Uterus (tissue), 4 donors: ENCODE measurements at places on chromosomes 6 and 20. TPM values are rescaled to one million over a fixed set of nuclear protein-coding genes. Genes with fewer than 3 reads are reported as not detected.

DNA sequence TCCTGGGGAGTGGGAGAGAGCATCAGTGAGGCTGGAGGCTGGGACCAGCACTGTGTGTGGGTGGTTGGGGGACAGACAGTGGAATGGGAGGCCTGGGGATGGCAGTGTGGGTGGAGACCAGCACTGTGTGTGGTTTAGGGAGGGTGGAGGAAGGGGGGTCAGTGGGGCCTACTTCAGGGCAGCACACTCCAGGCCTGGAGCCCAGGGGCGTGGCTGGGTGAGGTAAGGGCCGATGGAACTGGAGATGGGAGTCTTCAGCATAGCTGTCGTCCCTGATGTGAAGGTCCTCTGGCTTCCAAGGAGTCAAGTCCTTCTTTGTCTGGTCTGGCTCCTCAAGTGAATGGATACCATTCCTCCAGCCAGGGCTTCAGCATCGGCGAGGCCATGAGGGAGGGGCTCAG is 18.6 kb downstream of the KCNK17 start:
- H3K4me3 ChIP-seq = no peak overlapping the region
- no peaks in the 10 kb centered on the region for H3K27me3 ChIP-seq
- H3K36me3 ChIP-seq = no peaks in the 10 kb centered on the region
- H3K4me1 ChIP-seq = no peaks in the 10 kb centered on the region
- no peak for DNase-seq

- H3K27ac ChIP-seq = no peak overlapping the region
- H3K36me3 ChIP-seq = no peaks in the 10 kb centered on the region
- H3K4me3 ChIP-seq = no peak overlapping the region
- DNase-seq = no peak
- no peaks in the 10 kb centered on the region for H3K27me3 ChIP-seq
Measured at GRCh38 chr20:14759979-14760378, 422.6 kb upstream of the FLRT3 start.

GRCh38 chr20:49915380-49916145 is at the start of gene SPATA2:
Gene SPATA2, minus strand, starts transcription at chr20:49915529. Its CDS starts 7,039 bp downstream, at chr20:49908490.
- no peaks in the 10 kb centered on the region for H3K36me3 ChIP-seq
- H3K27ac ChIP-seq = peak within 1 kb of the TSS; percentile 100
- H3K4me3 ChIP-seq = peak within 1 kb of the TSS; percentile 85
- H3K4me1 ChIP-seq = peaks cover 10% of the 10 kb centered on the region
- peak; percentile 93 for DNase-seq

The FGD2 gene
- total RNA-seq = 0.51 TPM

- H3K27me3 ChIP-seq = no peaks in the 10 kb centered on the region
- no peak overlapping the region for H3K4me3 ChIP-seq
- no peaks in the 10 kb centered on the region for H3K36me3 ChIP-seq
- no peak overlapping the region for H3K27ac ChIP-seq
Measured at GRCh38 chr6:106568530-106568929, 60.8 kb downstream of the RTN4IP1 start.

DNA sequence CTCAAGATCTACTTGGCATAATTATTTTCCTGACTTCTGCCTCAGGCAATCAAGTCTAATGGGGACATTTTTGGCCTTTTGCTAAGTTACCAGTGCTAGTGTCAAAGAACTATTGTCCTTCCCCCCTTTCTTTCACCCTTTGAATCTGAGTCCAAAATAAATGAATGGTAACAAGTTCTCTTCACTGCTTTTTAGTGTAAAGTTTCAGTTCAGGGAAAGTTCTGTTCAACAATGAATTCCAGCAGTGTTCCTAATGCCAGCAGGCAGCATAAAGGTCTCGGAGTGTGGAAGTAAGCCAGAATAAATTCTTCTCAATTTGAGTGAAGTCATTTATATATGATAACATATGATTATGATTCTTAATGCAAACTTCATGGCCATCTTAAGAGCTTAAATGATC is 20.8 kb upstream of the TSPYL1 start:
- H3K4me1 ChIP-seq = no peaks in the 10 kb centered on the region
- no peaks in the 10 kb centered on the region for H3K27me3 ChIP-seq
- no peak for DNase-seq
- no peak overlapping the region for H3K27ac ChIP-seq
- H3K36me3 ChIP-seq = no peaks in the 10 kb centered on the region

The BEND6 gene
- total RNA-seq = 4.9 TPM

GRCh38 chr6:139931747-139932146 is 557.3 kb upstream of the CITED2 start:
- no peaks in the 10 kb centered on the region for H3K36me3 ChIP-seq
- H3K27me3 ChIP-seq = no peaks in the 10 kb centered on the region
- H3K4me3 ChIP-seq = no peak overlapping the region
- no peak overlapping the region for H3K27ac ChIP-seq
- H3K4me1 ChIP-seq = no peaks in the 10 kb centered on the region

DNA sequence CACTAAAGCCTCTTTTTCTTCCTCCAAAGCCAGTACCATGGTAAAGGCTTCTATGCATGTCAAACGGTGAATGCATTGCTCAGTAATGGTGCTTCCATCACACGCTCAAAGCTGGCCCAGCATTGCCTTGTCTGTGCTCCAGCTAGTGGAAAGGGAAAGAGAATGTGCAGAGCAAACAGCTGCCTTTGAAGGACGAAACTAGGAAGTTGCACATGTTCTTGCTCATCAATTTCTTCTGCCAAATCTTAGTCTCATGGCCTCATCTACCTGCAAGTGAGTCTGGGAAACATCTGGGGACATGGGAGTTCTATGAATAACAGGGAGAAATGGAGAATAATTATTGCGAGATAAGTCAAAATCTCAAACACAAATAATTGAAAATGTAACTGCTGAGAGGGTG is 216.5 kb upstream of the SSTR4 start:
- no peak overlapping the region for H3K4me3 ChIP-seq
- H3K4me1 ChIP-seq = no peaks in the 10 kb centered on the region
- no peak for DNase-seq
- no peak overlapping the region for H3K27ac ChIP-seq
- H3K36me3 ChIP-seq = no peaks in the 10 kb centered on the region

GRCh38 chr20:467755-468154 is 5.4 kb upstream of the TBC1D20 start:
- H3K4me3 ChIP-seq = no peak overlapping the region
- DNase-seq = no peak
- H3K4me1 ChIP-seq = no peaks in the 10 kb centered on the region
- H3K27me3 ChIP-seq = no peaks in the 10 kb centered on the region
- no peak overlapping the region for H3K27ac ChIP-seq
- no peaks in the 10 kb centered on the region for H3K36me3 ChIP-seq

The TMEM200A gene
- total RNA-seq = 27.9 TPM

The KCNK15 gene
- total RNA-seq = 1.4 TPM

DNA sequence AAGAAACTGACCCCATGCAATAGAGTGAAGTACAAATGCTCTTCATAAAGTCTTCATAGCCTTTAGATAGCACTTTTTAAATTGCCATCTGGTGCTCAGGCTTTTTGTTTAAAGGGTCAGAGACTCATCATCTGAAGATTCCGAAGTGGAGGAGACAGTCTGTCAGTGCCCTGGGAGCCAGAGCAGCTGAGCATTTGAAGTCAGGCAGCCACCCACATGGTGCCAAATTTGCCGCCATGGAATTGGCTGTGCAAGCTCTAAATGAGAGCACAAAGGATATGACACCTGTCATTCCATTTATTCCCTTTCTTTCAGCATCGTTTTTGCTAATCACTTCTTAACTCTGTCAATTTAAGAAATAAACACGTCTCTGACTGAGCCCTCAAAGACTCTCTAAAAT is 32.8 kb upstream of the CEP162 start:
- H3K4me3 ChIP-seq = no peak overlapping the region
- no peak overlapping the region for H3K27ac ChIP-seq

The PSORS1C1 gene
- total RNA-seq = 0.26 TPM

GRCh38 chr6:42100029-42100901 is 42.2 kb downstream of the C6orf132 start:
- H3K36me3 ChIP-seq = no peaks in the 10 kb centered on the region
- no peaks in the 10 kb centered on the region for H3K4me1 ChIP-seq
- H3K27me3 ChIP-seq = no peaks in the 10 kb centered on the region

The LPA gene
- total RNA-seq = not detected

DNA sequence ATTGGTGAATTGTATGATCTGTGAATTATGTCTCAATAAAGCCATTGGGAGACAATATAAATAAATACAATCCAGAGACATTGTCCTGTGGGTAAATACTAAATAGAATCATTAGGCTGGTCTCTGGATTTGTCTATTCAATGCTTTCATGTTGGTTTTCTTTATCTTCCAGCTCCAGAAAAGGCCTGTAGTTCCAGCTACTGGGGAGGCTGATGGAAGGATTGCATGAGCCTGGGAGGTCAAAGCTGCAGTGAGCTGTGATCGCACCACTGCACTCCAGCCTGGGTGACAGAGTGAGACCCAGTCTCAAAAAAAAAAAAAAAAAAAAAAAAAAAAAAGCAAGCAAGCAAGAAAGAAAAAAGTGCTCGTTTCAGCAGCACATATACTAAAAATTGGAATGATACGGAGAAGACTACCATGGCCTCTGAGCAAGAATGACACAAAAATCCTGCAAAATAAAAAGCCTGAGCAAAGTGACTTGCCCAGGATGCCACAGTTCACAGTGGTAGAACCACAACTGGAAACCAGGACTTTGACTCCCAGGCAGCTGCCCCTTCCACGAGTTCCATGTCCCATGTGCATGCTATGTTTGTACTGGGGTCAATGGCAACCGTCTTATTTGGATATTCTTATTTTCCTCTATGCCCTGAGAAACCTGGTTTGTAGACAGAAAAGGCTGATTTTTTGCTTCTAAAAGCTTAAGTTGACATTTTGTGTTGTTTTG is 33.6 kb upstream of the GMPR start:
- peak overlapping the region; percentile 45 for H3K27ac ChIP-seq
- peaks cover 4% of the 10 kb centered on the region for H3K4me1 ChIP-seq
- H3K4me3 ChIP-seq = no peak overlapping the region
- H3K36me3 ChIP-seq = no peaks in the 10 kb centered on the region

- no peaks in the 10 kb centered on the region for H3K4me1 ChIP-seq
- no peaks in the 10 kb centered on the region for H3K36me3 ChIP-seq
- no peak overlapping the region for H3K4me3 ChIP-seq
- no peaks in the 10 kb centered on the region for H3K27me3 ChIP-seq
- DNase-seq = no peak
- H3K27ac ChIP-seq = no peak overlapping the region
Measured at GRCh38 chr20:62557462-62557861, 81.7 kb upstream of the GATA5 start.

GRCh38 chr6:72739368-72739779 is 117.5 kb downstream of the KCNQ5 start:
- H3K27ac ChIP-seq = no peak overlapping the region
- no peak overlapping the region for H3K4me3 ChIP-seq
- no peaks in the 10 kb centered on the region for H3K4me1 ChIP-seq
- no peaks in the 10 kb centered on the region for H3K36me3 ChIP-seq
- no peak for DNase-seq

The TRAPPC3L gene
- total RNA-seq = not detected

The HLA-DRA gene
- 263 TPM for total RNA-seq

DNA sequence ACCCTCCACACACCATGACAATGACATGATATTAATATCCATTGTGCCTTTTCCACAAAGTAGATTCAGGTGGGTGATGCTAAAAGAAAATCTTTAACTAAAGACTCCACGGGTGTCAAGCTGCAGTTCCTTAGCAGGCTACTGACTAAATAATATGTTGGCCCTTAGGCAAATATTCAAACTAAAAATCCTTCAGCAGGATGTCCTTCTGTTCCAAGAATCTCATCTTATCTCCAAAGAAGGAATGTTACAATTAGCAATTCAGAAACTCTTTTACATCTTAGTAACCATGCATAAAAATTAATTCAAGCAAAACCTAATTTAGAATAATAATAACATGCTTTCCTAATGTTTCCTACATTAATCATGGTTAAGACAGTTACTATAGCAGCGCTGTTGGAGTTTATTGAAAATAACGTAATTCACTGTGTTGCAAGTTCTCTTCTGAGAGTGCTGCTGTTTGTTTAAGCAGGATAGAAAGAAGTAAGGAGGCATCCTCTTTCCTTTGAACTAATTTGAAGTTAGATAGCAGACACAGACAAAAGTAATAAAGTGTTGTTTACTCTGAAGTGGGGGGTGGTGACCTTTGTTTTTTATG is 414.8 kb upstream of the CDH4 start:
- no peaks in the 10 kb centered on the region for H3K27me3 ChIP-seq
- no peak overlapping the region for H3K4me3 ChIP-seq
- no peaks in the 10 kb centered on the region for H3K4me1 ChIP-seq

DNA sequence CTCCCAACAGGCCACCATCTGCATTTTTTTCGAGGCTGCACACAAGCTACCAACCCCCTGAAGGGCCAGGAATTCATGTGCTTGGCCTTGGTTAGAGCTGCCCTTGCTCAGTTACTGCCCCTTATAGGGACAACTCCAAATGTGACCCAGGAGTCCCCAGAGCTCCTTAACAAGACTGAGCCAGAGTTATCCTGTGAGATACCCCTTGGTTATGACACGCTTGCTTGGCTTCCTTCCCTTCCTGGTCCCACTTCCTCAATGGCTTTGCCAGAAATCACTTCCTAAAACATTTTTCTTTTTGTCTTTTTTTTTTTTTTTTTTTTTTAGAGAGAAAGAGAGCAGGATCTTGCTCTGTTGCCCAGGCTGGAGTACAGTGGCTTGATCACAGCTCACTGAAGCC is 8.9 kb downstream of the TREM1 start:
- H3K4me1 ChIP-seq = no peaks in the 10 kb centered on the region
- no peaks in the 10 kb centered on the region for H3K27me3 ChIP-seq
- H3K36me3 ChIP-seq = no peaks in the 10 kb centered on the region
- no peak overlapping the region for H3K27ac ChIP-seq
- no peak overlapping the region for H3K4me3 ChIP-seq

- DNase-seq = no peak
- no peaks in the 10 kb centered on the region for H3K36me3 ChIP-seq
Measured at GRCh38 chr6:148578489-148578814, 168.4 kb upstream of the UST start.

The PHACTR1 gene
- total RNA-seq = 8.3 TPM

DNA sequence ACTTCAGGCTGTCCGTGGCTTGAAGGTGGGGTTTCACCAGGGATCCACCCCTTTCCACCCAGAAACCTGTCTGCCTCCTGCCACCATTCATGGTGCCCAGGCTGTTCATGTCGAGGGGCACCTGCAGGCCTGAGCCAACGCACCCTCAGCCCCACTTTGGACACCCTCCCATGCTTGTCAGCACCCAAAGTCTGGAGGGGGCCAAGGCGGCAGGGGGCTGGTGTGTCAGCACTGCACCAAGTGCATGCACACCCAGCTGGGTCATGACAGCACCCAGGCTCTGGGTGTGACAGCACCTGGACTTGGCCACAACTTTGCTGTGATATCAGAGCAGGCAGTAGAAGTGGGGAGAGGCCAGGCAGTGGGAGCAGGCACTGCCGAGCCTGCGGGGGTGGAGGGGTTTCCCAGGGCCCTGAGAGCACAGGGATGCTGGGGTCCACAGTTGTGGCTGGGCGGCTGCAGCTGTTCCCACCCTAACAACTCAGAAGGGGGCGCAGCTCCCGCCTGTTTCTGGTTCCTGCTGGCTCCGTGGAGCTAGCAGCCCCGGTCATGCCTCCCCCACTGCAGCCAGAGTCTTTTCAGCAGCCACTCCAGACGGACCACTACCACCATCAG is 33.3 kb upstream of the GRM4 start:
- DNase-seq = no peak
- no peaks in the 10 kb centered on the region for H3K36me3 ChIP-seq
- no peak overlapping the region for H3K27ac ChIP-seq
